ENCODE measurements at places on chromosomes 12 and 14. TPM values are rescaled to one million over a fixed set of nuclear protein-coding genes. Genes with fewer than 3 reads are reported as not detected.

DNA sequence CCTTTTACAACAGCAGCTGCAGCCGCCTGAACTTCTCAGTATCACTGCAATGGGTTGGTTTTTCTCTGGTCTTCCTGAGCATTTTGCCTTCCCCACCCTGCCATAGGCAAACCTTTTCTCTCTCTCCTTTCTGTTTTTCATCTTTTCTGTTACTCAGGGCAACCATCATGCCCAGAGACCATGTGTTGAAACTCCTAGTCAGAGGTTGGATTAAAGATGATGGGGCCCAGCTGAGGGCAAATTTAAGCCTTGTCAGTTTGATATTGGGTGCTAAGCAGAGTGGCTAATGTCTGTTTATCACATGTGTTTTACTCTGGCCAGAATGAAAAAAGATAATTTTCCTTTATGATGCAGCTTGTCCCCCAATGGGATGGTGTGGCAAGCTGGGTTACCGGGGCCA, 107.9 kb upstream of the PMCH start:
- no peak for DNase-seq

DNA sequence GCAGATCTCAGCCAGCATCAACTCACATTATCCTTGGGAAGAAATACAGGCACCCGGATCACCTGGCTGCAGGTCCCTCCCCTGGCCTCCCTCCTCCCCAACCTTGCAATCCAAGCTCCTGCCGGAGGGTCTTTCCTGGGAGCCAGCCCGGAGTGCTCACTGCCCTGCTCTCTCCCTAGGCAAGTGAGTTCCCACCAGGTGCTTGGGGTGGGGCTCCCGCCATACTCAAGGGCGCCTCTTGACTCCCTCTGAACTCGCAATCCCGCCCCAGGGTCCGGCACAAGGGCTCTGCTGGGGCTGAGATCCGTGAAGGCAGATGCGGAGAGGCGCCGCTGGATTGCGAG, 1.2 kb upstream of the CEP170B start:
- DNase-seq, result no peak

DNA sequence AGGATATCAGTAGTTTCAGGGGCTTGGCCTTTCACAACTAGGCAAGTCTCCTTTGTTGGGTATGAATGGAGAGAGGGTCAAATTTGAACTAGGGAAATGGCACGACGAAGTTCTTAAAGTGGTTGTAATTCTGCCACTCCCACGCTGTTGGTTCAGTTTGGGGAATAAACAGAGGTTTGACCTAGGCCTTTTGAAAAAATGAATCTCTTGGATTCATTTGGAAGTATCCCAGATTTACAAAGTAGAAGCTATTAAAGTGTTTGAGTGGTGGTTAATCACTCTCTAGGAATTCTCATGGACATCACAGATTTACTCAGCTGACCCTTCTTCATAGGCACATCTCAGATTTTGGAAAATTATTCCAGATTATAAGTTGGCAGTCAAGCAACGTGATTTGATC, 14.8 kb downstream of the BATF start:
- no peak for DNase-seq

DNA sequence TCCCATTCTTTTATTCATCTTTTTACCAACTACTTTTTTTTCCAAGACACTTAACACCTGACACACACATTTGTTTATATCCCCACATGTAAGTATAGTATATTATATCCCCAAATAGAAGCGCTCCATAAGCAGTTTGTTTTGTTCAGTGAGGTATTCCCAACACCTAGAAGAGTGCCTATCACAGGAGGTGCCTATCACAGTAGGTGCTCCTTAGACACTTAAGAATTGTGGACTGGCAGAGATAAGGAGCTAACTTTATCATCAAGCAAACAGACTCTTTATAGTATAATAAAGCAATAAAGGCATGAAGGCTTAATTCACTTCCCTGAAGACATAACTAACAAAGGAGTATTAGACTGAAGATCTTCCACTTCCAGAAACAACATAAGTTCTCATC, 29.1 kb downstream of the OSBPL8 start:
- DNase-seq, result no peak

GRCh38 chr14:100617410-100618317, 30.4 kb upstream of the BEGAIN start:
- peak; percentile 71 for DNase-seq

GRCh38 chr12:130334937-130335336, 2.8 kb upstream of the PIWIL1 start:
- DNase-seq, result no peak

DNA sequence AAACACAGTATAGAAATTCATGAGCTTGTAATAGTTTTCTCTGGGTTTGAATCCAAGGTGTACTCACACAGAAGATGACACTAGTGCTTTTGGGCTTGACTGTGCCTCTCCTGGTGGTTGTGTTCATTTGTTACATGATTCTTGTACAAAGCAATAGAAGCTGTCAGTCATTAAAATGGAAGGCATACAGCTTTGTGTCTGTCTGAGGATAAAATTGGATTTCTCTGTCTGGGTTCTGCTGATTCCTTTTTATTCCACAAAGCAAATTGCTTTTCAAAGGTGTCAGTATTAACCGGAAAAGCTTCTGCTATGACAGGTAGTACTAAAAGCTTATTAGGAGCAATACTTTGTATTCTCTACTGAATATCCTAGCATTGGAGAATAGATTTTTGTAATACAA, 361.2 kb downstream of the SLC6A15 start:
- no peak for DNase-seq

DNA sequence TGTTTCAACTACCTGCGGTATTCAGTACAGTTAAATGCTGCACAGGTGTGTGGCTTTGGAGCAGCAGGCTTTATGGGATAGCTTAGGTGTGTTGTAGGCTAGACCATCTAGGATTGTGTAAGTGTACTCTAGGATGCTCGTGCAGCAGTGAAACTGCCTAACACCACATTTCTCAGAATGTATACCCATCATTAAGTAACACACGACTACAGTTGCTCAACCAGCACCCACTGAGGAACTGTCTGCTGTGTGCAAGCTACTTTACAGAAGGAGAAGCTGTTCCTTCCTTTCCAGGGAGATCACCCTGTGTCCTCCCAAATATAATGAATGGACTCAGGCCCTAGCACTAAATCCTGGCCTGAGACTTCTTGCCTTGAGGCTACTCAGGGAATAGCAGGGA, 94.8 kb downstream of the SLC24A4 start:
- DNase-seq, result peak; percentile 33

GRCh38 chr12:116545144-116545543, 14.0 kb upstream of the MAP1LC3B2 start:
- DNase-seq, result no peak

DNA sequence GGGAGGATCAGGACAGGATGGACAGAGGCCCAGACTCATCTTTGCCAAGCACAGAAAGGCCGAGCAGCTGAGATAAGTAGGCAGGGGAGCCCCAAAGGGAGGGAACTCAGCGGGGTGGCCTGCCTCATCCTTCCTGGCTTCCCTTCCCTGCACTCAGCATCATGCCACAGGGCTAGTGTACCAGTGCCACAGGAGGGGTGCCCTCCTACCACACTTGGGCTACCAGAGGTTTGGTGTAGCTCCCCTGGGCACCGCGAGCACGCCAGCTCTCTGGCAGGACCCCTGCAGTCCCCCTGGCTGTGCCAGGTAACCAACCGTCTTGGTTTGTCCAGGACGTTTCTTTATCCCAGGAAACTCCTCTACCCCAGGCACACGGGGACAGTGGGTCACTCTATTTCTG, 123.5 kb downstream of the ESRRB start:
- no peak for DNase-seq

DNA sequence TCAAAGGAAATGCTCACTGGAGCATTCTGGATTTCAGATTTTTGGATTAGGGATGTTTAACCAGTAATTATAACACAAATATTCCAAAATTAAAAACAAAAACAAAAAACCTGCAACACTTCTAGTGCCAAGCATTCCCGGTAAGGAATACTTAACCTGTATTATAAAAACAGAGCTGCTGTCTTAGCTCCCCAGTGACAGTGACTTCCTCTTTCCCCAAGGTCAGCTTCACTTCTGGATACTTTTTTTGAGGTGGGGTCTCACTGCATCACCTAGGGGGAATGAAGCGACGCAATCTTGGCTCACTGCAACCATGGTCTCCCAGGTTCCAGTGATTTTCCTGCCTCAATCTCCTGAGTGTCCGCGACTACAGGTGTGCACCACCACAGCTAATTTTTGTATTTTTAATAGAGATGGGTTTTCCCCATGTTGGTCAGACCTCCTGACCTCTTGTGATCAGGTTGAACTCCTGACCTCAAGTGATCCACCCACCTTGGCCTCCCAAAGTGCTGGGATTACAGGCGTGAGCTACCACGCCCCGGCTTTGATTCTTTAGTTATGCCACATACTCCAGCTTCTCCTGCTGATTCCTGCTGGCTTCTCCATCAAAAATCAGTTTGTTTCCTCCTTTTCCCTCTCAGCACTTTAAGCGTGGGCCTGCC, 15.9 kb downstream of the PPP1CC start:
- no peak for DNase-seq

DNA sequence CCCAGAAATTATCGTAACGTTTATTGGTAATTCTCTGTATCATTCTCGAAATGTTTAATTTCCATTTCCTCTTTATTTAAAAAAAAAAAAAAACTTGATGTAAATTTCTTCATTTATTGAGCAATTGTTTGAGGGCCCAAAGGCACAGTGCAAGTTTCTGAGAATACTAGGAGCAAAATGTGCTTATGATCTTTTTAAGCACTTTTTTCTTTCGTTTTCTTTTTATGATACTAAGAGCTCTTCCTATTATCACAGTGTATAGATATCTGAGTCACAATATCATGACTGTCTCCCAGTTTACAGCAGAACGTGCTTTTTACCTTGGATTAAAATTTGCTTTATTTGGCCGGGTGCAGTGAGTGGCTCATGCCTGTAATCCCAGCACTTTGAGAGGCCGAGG, 5.6 kb downstream of the ATP2A2 start:
- no peak for DNase-seq

GRCh38 chr12:7642876-7643309, 22.8 kb downstream of the APOBEC1 start:
- no peak for DNase-seq

DNA sequence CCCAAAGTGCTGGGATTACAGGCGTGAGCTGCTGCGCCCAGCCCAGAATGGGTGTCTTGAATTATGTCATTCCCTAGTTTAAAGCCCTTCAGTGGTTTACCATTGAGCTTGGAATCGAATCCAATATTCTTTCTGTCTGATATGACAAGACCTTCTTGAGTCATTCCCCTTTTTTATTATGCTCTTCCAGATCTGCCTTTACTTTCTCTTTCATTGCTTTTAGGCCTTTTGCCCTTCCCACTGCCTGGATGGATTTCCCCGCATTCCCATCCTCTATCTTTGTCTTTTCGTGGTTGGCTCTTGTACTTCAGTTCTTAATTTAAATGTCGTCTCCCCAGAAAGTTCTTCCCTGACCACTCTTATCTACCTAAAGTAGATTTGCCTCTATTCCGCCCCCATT, 1.6 kb downstream of the TRAFD1 start:
- DNase-seq, result no peak

GRCh38 chr12:122148657-122149056, 25.4 kb downstream of the IL31 start:
- no peak for DNase-seq

- no peak for DNase-seq
Measured at GRCh38 chr14:66600416-66600815, 92.5 kb downstream of the GPHN start.

DNA sequence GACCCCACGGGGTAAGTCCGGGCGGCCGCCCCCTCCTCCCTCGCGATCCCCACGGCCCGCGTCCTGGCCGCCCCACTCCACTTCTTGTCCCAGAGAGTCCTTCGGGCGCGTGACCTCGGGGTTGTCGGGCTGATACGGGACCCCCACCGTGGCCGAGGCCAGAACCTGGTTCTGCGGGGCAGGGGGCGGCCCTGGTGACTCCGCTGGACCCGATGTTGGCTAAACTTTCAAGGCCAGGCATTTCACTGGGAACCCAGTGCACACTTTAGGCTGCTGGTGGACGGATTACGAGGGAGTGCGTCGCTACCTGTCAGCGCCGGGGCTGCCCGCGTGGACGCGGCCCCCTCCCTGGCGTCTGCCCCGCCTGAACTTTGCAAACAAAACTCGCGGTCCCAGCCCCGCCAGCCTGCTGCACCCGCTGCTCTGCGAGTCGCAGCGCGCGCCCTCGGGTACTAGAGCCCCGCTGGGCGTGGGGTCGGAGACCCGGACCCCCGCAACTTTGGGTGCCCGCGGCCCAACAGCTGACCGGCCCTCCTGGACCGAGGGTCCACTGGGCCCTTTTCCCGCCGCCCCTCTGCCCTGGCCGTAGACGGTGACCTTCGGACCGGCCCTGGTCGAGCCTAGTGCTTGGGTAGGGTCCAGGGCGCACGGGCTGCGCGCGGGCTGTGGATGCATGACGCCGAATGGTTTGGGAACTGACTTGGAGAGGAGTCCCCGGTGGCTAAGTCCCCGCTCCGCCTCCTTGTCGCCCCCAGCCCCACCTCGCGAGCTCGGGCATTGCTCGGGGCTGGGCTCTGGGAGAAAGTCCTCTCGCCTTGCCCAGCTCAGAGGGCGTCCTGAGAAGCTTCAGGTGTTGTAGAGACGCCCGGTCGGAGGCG, 624 bp downstream of the RIN3 start:
- peak; percentile 89 for DNase-seq

GRCh38 chr14:76607510-76607909, 153.8 kb upstream of the VASH1 start:
- no peak for DNase-seq

- no peak for DNase-seq
Measured at GRCh38 chr14:86364634-86365033, 834.7 kb downstream of the FLRT2 start.

DNA sequence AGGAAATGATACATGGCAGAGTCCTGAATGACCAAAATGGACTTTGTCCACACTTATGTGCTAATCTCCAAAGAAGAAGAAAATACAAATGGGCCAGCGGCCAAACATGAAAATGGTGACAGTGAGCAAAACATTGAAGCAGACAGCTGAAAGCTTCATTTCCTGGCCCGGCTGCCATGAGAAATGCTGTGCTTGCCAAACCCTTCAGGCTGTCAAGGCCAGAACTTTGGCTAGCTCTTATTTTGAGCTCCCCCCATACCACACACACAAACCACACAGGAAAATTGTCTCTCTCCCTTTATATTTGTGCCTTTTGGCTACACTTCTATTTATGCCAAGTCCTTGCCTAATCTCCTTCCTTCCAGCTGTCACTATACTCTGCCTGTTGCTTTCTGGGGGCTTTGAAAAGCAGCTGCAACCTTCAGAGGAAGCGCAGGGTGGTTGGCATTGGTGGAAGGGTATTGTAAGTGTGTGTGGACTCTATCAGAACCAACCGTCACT, 323.8 kb downstream of the RAD51B start:
- no peak for DNase-seq

GRCh38 chr12:117816-118345, 51.3 kb downstream of the IQSEC3 start:
- no peak for DNase-seq

GRCh38 chr12:122130150-122130549, 43.9 kb downstream of the IL31 start:
- DNase-seq, result no peak

Gene PTGDR
- total RNA-seq, result 1.0 TPM

Gene CATSPERB
- 2.0 TPM for total RNA-seq

Gene CTDSP2
- 156 TPM for total RNA-seq

Gene GPX2
- not detected for total RNA-seq

Gene RD3L
- total RNA-seq, result not detected

Gene TMX1
- total RNA-seq, result 31.1 TPM

Gene SLC25A21
- not detected for total RNA-seq

Gene CCDC77
- total RNA-seq, result 7.9 TPM

Gene DYRK2
- 17.4 TPM for total RNA-seq

Data from mesenteric fat pad (tissue), 1 donor.